ENCODE measurements at places on chromosomes 3 and 15.

DNA sequence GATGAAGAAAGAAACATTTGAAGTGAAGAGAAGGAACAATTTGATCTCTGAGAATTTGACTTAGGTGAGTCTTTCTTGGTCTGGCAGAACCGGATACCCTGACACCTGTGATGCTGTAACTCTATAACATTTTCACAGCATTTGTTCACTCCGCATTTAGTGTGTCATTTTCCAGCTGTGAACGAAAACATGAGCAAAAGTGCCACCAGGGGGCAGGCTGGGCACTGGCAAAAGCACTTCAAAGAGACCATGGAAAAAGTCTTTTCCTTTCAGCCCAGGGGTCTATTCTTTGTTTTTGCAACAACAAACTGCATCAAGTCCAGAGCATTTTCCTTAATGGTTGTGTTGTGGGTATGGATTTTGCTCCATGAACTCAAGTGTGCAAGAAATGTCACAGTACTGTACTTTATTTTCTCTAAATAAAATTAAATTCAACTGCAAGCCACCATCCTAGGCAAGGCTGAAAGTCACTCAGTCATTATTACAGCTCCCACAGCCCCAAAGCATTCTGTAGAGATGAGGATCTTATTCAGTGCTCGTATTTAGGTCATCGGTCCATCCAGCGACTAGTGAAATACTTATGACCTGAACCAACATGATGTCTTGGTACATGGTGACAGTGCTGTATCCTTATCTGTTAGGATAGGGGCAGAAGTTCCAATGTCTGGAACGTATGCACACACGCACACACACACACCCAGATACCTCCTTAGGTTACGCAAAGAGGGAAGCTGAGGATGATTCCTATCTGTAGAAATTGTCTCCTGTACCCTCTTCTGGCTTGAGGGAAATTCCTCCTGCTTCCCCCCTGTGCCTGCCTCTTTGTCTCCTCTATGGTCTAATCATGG, 125.5 kb downstream of the GADL1 start:
- DNase-seq: no peak

DNA sequence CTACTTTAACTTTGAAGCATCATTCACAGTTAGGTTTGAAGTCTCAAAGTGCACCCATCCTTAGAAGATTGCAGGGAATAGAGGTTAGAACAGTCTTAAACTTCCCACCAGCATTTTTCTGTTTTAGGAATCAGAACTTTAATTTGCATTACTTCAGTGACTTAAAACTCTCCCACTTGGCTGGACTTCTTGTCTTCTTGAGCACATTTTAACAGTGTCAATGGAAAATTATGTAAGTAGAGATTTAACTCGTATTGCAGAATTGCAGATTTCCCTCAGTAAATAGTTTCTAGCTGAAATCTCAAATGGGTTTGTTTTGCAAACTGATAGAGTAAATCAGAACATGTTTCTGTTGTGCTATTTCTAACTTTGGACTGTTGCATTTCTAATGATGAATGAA, 369.6 kb downstream of the OTOL1 start:
- no peak for DNase-seq

DNA sequence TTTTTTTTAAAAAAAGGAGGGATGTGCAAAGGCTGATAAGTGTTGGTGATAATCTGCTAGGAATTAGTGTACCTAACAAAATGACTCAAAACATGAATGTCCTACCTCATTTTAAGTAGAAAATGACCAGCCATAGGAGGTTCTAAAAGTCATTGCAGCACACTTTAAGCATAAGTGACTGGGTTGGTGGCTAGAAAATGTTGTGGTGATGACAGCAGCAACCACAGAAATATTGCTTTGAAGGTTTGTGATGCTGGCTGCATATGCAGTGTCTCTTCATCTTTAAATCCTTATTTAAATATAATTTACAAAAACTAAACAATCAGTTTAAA, 55.2 kb downstream of the CMSS1 start:
- DNase-seq: no peak

DNA sequence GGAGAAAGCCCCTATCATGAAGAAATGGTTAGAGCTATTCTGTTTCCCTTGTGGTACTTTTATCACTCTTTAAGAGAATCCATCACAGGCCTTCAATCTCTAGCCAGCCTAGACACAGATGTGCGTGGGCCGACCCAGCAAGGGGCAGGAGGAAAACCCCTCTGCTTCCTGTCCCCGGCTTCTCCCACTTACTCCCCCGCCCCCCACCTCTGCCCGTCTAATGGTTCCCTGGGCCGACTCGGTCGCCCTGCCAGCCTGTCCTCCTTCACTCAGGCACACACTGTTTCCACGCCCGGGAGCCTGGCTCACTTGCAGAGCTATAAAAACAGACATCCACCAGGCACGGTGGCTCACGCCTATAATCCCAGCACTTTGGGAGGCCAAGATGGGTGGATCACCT, 58.3 kb upstream of the TFRC start:
- no peak for DNase-seq

- no peak for DNase-seq
Measured at GRCh38 chr15:39946862-39947261, 12.9 kb downstream of the EIF2AK4 start.

DNA sequence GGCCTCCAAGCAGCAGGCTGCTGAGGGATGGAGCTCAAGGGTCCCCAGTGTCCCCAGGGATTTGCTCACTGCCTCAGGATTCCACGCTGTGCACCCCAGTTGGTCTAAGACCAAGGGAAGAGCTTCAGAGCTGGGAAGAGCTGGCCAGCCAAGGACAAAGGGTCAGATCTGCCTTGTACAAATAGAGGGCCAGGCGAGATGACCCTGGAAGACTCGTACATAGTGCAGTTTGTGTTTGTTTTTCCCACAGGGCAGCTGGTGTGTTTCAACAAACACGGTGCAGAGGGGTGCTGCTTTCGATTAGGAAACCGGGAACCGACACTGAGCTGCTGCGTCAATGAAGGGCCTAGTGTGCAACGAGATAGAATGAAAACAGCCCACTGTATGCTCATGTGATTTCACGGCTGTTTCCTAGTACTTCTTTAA, 56.1 kb upstream of the TRPM1 start:
- no peak for DNase-seq

DNA sequence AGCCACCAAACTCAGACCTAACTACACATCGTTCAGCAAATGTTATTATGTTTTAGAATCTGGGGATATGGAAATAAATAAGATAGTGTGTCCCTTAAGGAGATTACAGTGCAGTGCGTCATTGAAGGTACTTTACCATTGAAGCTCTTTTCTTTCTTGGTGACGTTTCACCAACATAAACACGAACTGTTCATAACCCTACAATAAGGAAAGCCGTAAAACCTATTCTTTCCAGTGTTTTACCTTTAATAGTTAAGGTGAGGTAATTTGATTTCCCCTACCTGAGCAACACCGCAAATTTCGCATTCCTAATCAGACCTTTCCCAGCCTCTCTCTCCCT, 826 bp downstream of the CCDC66 start:
- DNase-seq: no peak

DNA sequence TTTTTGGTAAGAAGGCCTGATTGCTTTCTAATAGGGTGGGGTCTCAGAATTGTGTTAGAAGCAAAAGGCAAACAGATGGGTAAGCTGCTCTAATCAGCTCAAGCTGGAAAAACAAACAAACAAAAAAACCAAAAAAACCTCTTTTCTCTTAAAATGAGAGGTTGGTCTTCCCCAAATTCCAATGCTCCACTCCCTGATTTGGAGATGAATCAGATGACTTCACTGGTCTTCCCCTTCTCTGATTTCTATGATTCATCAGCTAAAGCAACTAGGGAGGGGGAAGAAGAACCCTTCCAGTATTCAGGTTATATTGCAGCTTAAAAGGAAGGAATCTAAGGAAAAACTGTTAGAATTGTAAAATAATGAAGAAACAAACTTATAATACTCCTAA, 9.6 kb upstream of the ANXA2 start:
- no peak for DNase-seq

DNA sequence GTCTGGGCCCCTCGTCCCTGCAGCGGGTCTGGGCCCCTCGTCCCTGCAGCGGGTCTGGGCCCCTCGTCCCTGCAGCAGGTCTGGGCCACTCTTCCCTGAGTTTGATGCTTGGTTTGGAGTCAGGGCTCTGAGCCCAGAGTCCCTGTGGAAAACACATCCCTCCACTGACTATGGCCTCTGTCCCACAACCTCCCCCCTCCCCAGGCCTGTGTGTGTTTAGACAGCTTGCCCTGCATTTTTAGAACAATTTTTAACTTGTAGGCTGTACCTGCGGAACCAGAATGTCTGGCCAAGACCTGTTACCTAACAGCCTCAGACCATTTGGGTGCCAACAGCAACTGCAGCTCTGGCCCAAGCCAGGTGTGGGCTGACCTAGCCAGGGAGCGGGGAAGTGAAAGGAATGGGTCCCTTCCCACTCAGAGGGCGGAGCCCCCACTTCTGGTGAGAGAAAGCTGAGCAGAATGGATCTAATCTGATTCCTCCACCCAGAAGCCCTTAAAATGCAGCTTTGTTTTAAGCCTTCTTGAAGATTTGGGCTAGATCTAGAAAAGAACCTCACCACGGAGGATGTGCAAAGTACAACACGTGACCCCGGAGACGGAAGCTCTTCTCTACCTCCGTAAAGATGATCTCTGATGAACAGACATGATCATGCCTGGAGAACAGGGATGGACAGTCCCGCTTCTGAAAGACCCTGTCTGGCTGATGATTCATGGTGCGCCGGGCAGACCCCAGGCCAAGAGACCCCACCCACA, 60.5 kb upstream of the TFRC start:
- no peak for DNase-seq

- no peak for DNase-seq
Measured at GRCh38 chr3:148439254-148439822, 258.4 kb upstream of the AGTR1 start.

All from NCI-H1048 (cell line).